ENCODE measurements at places on chromosomes 13 and 19.

- DNase-seq: no peak
Observed at GRCh38 chr19:46441866-46442265, 13.1 kb upstream of the PNMA8C start.

DNA sequence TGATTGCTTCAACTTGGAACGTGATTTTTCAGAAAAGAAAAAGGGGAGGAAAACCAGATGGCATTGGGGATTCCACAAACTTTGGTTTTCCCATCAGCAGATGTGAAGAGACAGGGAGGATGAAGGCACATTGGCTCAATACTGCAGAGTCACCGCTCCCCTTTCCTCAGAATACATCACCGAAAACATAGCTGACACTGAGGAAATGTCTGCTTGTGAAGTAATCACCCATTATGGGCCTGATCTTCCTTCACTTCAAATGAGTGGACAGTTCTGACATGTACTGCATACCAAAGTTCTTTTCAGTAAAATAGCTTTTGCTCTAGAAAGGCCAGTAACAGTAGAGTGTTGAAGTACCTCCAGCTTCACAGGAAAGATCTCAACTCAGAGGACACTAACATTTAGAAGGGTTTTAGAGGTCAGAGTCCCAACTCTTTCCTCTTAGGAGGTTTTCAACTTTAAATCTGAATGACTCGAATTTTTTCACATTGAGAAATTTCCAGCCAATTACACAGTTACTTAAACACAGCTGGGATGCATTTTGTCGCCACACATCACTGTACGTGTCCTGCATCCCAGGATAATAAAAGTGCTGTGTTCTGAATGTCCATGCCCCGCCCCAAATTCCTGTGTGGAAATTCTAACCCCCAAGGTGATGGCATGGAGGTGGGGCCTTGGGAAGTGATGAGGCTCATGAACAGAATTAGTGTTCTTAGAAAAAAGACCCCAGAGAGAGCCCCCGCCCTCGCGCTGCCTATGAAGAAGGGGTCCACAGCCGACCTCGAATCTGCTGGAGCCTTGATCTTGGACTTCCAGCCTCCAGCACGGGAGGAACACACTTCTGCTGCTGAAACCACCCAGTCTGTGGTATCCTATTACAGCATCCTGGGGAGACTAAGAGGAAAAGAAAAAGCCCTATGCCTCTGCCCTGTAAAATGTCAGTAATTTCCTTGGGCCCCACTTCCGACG, 77.7 kb downstream of the COL4A1 start:
- no peak for DNase-seq

DNA sequence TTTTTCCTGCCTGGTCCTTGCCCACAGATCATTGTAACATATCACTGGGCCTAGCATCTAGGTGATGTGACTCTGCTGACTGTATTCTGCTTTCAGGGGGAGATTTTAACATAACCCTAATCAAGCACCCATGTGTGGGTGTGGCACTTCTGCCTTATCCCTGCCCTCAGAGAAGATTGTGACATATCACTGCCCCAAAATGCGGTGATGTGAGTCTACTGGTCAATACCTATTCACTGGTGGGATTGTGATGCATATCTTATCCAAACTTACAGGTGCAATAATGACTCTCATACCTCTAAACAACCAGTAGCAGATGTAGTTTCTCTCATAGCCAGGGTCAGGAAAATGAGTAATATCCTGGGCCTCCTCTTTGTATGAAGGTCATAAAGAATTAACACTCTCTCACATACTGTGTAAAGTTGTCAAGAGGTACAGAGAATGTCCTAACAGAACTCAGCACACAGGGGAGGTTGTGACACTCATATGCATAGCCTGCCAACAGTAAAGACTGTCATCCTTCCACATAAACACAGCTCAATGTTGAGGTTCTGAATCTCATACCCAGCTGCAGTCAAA, 12.1 kb upstream of the ZNF681 start:
- no peak for DNase-seq

DNA sequence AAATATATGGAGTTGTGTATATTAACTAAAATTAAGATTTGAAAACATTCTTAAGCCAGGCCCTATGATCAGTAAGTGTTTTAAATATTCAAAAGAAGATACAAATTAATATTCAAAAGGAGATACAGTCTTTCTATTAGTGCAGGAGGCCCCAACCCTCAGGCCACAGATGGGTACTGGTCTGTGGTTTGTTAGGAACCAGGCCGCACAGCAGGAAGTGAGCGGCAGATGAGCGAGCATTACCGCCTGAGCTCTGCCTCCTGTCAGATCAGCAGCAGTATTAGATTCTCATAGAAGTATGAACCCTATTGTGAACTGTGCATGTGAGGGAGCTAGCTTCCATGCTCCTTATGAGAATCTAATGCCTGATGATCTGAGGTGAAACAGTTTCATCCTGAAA, 232.9 kb downstream of the FOXO1 start:
- no peak for DNase-seq

DNA sequence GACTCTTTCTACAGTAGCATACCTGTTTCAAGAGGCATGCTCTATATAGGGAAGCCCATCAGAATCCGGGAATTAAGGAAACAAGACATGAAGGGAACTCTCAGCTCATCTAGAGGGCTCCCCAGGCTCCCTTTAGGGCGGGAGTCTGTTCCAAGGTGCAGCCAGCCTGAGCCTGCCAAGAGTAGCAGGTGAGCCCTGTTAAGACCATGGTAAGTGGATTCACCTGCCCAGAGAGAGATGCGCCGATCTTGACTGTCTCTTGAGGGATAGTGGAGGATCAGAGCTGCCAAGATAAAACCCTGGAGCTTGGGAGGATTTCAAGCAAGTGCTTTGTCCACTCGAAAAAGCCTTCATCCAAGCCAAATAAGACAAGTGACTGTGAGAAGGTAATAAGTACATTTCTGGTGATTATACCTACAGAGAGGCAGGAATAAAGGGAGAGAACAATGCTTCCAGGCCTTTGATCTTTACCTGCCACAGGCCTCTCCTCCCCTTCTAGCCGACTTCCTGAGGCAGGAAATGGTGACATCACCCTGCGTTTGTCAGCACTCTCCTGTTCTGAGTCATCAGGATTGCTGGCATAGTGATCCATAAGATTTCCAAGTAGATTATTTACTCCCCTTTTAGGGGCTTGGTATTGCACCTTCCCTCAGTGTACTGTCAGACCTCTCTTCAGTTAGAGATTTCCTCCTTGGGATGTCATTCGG, 31.5 kb downstream of the KLF5 start:
- DNase-seq: no peak

GRCh38 chr13:29556742-29557141, 38.7 kb downstream of the SLC7A1 start:
- no peak for DNase-seq

DNA sequence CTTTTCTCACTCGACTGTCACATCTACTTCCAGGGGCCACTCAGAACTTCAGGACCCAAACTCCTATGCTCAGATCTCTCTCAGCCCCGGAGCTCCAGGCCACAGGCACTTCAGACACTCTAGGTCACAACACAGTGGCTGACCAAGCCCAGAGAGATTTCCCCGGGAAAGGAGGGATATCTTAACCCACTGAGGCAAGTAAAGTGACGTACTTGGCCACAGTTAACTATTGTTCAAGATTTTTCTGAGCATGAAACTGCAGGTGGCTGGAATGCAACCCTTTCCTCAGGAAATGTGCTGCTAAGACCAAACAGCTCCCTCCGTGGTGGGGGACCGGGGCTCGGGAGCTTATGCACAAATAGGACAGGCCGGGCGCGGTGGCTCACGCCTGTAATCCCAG, 23.9 kb downstream of the OPA3 start:
- DNase-seq: no peak

GRCh38 chr19:30719999-30720345, 347.8 kb downstream of the ZNF536 start:
- no peak for DNase-seq

DNA sequence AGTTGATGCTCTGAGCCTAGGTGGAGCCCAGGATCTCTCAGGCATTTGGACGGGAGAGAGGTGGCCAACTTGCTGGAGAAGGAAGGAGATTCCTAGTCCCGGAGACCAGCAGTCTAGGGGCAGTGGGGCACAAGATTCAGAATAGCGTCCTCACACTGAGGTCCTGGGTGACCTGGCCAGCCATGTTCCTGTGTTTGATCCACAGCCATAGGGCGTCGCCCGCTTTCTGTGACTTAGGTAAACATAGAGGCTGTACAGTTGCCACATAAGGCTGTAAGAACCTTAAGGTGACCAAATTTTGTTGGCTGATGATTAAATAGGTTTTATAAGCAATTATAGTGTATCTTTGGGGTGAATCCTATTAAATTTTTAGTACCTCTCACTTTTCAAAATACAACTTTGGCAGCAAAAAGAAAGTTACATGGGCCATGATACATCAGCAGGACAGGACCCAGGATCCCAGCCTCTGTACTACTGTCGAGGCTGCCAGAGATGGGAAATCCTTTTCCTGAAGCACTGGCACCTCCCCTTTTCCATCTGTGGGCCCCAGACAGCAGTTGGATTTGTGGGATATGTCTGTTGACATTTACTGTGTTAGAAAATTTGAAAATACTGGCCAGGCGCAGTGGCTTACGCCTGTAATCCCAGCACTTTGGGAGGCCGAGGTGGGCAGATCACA, 37.5 kb downstream of the TSSK6 start:
- DNase-seq: no peak

- DNase-seq: no peak
Observed at GRCh38 chr13:106455190-106455589, 80.3 kb downstream of the EFNB2 start.

DNA sequence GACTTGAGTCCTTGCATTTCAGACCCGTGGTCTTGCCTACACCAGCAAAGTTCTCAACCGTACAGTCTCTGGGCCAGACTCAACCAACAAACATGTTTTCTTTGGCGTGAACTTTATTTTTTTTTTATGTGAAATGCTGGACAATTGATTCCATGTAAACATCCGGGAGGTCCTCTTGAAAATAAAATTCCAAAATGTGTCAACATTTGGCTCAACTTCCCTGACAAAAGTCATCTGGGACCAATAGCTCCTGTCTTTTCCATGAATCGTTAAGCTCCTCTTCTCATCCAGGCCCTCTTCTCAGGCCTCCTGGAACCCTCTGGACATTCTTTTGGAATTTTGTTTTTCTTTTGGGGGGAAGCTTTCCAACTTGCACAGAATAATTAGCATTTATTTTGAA, 2.7 kb downstream of the ALDH16A1 start:
- DNase-seq: no peak

DNA sequence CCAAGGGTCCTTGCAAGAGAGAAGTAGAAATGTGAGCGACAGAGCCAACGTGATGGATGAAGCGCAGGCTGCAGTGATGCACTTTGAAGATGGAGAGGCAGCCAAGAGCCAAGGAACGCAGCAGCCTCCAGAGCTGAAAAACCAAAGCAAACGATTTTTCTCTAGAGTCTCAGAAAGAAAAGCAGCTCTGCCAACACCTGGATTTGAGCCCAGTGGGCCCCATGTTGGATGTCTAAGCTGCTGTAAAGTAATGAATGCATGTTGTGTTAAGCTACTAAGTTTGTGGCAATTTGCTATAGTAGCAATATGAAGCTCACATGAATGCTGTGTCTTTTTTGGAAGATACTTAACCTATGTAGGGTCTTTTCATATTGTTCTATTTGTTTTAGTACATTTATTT, 894.3 kb downstream of the EFNB2 start:
- no peak for DNase-seq

- no peak for DNase-seq
Observed at GRCh38 chr19:19911150-19911549, 10.4 kb downstream of the ZNF93 start.

- DNase-seq: no peak
Observed at GRCh38 chr19:1087813-1088415, 7.3 kb downstream of the POLR2E start.

DNA sequence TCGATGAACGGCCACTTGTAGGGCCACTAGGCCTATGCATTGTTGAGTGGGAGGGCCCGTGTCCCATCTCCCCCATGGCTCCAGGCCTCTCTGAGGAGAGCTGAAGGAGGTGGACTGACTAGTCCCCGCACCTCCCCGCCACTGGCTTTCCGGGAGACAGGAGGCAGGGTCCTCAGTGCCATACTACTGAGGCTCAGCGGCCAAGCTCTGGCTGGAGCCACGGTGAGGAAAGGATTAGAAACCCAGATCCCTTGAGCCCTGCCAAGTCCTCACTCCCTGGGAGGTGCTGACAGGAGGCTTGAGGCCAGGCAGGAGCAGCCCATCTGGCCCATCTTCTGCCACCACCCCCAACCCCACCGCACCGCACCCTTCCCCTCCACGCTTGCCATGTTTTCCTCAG, 29.0 kb downstream of the CCDC8 start:
- DNase-seq: no peak

GRCh38 chr13:35617420-35617819, 140.9 kb upstream of the MAB21L1 start:
- no peak for DNase-seq

DNA sequence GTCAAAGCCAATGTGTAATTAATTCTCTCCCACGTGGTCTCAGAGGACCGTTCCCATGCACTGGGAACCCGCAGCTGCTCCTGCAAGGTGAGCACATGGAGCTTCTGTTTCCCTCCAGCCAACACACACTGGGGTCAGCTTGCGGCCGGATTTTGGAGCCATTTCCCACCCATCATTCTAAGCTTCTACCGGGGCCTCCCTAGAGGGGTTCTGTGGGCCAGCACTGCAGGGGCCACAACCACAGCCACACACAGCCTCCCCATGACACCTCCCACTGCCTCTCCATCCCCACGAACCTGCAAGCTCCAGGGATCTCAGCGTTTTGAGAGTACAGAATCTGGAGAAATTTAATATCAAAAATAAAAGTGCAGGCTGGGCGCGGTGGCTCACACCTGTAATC, 120.7 kb upstream of the SOX1 start:
- DNase-seq: no peak

DNA sequence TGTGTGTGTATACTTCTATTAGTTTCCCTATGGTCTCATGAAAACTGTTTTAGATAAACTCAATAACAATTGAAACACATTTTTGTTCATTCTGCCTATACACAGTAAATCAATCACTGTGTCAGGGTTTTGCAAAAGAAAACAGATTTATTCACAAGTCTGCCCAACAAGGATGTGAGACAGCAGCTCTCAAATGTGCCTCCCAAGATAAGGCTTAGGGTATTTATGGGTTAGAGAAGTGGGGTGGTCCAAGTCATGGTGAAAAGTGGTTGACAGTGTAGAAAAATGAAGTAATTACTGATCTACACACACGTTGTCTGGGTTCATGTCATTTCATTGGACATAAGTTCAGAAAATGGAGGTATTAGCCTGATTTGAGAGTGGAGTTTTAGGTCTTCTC, 844.6 kb downstream of the SLITRK6 start:
- DNase-seq: no peak

DNA sequence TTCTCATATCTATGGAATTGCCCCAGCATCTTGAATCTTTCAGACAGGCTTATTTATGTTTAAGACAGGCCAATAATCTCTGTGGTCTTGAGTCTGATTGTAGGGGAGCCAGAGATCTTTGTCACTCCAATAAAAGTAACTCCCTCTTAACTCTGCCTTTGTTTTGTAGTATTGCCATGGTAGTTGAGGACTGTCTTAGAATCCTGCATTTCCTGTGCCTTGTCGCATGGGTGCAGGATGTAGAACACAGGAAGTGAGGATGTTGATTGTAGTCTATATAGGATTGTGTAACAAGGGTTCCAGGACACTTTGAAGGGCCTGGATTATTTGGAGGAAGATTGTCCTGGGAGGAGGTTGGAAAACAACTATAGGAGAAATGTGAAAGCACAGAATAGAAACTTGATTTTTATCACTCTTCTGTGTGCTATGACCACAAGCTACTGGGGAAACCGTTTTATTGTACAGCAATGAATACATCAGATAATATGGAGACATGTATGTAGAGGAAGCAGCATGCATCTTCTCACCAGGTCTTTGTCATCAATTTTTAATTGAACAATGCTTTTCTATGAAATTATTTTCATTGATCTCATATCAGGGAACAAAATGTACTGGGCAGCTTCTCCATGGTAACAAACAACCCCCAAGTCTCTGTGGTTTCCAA, 411.7 kb downstream of the FGF9 start:
- no peak for DNase-seq

Data from stimulated activated CD8-positive, alpha-beta memory T cell treated with anti-CD3 and anti-CD28 coated beads, Interleukin-15, amount 100 ng/mL, for 1 hour (primary cell).